Daoy (cell line): ENCODE measurements at places on chromosomes 5 and 9. TPM values are rescaled to one million over a fixed set of nuclear protein-coding genes. Genes with fewer than 3 reads are reported as not detected.
A peak's percentile ranks its signal among the peaks of the same experiment; 100 is the strongest.

DNA sequence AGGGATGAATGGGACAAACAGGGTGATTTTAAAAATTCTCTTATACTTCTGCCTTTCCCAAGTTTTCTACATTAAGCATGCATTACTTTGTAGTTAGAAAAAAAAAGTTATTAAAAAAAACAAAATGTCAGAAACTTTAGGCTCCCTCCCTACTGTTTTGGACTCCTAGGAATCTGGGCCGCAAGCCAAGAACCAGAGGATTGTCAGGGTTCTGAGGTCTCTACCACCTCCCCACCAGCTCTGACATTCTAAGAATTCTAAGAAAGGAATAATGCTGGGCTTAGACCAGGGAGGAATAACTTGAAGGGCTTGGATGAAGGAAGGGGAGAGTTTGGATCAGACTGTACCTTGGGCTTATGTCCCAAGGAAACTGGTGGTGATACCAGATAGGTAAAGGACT is 1.1 kb upstream of the ARHGEF39 start:
- no peak for DNase-seq

DNA sequence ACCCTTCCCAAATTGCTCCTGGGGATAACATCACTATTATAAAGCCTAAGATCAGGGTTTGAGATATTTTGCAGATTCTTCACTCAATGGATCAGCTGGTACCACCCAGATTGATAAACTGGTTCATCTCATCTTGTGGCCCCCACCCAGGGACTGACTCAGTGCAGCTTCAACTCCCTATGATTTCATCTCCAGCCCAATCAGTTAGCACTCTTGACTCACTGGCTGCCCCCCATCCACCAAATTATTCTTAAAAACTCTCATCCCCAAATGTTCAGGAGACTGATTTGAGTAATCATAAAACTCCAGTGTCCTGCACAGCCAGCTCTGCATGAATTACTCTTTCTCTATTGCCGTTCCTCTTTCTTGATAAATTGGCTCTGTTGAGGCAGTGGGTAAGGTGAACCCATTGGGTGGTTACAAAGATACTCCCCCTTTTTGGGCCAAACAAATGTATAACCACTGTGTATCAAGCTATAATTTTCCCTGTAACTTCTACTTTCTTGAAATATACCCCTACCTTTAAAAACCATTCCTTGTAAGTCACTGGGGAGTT is 263.3 kb upstream of the IL12B start:
- DNase-seq, result no peak

- DNase-seq, result peak; percentile 55
These were observed 8.0 kb downstream of the PTCD2 start for GRCh38 chr5:72328172-72328571.

GRCh38 chr9:80932947-80933780 is 756.2 kb downstream of the TLE1 start:
- no peak for DNase-seq

GRCh38 chr5:93583768-93584595 is 960 bp downstream of the NR2F1 start:
- peak; percentile 77 for DNase-seq

DNA sequence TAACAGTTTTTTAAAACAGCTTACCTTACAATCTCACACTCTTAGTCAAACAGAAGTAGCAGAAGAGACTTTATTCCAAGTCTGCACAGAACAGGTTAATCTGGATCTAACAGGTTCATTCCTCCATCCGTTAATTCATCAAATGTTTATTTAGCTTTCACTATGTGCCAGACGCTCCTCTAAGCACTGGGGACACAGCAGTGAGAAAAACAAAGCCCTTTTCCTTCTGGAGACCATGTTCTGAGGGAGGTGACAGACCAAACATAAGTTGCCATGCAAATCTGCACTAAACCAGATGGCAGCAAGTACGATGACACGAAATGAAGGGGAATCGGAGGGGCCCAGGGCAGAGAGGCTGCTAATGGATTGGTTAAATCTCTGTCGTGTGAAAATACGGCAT is 17.1 kb upstream of the GLIPR2 start:
- no peak for DNase-seq

DNA sequence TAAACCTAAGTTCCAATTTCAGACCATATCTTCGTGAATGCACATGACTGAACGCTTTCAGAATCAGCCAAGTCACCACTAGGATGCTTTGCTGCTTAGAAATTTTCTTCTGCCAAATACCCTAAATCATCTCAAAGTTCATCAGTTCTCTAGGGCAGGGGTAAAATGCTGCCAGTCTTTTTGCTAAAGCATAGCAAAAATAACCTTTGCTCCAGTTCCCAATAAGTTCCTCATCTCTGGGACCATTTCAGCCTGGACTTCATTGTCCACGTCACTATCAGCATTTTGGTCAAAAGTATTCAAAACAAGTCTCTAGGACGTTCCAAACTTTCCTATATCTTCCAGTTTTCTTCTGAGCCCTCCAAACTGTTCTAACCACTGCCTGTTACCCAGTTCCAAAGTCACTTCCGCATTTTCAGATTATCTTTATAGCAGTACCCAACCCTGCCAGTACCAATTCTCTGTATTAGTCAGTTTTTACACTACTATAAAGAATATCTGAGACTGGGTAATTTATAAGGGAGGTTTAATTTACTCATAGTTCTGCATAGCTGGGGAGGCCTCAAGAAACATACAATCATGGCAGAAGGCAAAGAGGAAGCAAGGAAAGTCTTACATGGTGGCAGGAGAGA is 74.8 kb downstream of the NR3C1 start:
- no peak for DNase-seq

DNA sequence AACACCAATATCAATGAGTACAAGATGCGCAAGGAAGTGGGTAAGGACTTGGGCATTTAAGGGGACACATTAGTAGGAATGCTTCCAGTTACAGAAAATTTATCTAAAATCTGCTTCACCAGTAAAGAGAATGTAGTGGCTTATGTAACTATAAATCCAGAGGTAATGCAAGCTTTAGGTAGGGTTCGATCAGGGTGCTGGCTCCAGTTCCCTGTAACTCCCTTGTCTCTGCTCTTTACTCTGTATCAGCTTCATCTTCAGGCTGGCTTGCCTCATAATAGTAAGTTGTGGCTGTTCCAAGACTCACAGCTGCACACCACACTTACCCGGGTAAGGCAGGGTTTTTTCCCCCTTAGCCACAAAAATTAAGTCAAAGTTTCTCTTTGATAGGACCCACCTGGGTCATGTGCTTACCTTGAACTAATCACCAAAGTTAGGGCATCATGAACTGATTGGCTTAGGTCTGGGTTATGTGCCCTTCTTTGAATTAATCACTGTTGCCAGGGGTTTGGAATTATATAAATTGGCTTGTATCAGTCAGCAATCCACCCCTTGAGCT is 35.5 kb downstream of the ARHGEF37 start:
- DNase-seq, result no peak

DNA sequence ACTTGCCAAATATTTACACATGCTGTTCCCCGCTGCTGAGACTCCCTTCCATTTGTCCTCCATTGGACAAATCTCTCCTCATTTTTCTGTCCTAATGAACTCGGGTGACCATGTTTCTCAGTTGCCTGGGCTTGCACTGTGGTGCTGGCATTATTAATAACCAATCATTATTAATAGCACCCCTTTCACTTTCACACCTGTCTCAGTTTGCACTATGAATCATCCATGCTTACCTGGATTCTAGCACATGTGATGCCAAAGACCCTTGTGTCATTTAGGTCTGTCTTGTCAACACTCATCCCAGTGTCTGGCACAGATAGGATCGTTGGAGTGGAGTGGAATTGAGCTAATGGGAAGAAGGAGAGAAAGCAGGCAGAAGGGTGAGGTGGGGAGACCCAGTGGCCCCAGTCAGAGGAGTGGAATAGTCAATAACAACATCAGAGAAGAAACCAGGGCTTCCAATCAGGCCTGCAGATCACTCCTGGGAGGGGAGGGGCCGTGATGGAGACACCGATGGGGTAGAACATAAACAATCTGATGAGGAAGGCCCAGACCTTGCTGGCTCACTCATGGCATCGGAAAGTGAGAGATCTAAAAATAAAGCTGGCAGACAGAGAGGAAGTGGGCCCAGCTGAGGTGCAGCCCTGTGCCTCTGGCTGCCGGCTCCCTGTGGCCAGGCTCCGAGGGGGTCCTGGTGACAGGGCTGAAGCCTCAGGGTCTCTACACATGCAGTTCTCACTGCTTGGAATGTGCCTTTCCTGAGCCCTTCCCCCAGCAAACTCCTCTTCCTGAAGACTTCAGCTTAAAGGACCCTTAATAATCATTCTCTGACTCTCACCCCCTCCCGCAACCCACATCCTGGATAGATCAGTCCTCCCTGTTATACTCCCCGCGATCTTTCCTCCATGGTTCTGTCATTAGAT is 33.5 kb upstream of the CRB2 start:
- peak; percentile 33 for DNase-seq

DNA sequence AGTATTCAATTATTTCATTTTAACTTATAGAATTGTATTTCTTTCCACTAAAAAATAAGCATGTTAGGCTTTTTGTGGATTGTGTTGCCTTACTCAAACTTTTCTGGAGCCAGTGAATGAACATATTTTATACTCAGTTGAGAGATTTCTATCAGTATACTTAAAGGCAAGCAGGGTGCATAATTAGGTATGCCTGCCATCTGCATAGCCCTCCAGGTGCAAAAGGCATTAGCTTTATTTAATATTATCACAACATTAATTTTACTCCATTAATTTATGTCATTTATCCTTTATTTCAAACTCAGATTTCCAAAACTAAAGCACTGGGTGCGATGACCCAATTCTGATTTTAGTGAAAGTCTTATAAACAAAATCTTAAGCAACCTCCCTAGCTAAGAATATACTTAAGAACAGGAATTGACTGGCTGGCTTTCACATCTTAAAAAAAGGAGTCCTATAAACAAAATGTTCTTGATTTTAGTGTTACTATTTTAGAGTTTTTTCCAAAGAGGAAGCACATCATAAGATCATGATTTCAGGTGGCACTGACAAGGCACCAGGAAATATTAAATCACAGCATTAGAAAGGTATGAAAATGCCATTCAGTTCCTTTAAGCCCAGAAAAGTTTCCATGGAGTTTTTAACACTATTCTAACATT is 178.4 kb downstream of the MPDZ start:
- DNase-seq, result no peak

GRCh38 chr9:92001244-92001643 is 51.2 kb upstream of the ROR2 start:
- peak; percentile 35 for DNase-seq

The SLC36A3 gene
- total RNA-seq, result not detected in 2 replicates

The FST gene
- 0.91 and 1.7 TPM in 2 replicates for total RNA-seq

The ZNF608 gene
- total RNA-seq, result 19.1 and 21.7 TPM in 2 replicates

The PTGR1 gene
- 166 and 176 TPM in 2 replicates for total RNA-seq
